Uterus (tissue), 4 donors: ENCODE measurements at places on chromosomes 16 and 17. TPM values are rescaled to one million over a fixed set of nuclear protein-coding genes. Genes with fewer than 3 reads are reported as not detected.

Gene TP53TG3
- not detected for total RNA-seq

Gene CACNA1G
- 28.9 TPM for total RNA-seq

Gene ZNF469
- total RNA-seq = 0.51 TPM

Gene CLEC10A
- total RNA-seq = not detected

Gene SLFN14
- total RNA-seq = not detected

Gene OTOA
- 0.21 TPM for total RNA-seq

Gene ITGB3
- total RNA-seq = 28.7 TPM

Gene KRTAP4-6
- not detected for total RNA-seq

Gene OR4D1
- total RNA-seq = not detected

Gene PCGF2
- total RNA-seq = 5.5 TPM

Gene MYL11
- total RNA-seq = 1.2 TPM

DNA sequence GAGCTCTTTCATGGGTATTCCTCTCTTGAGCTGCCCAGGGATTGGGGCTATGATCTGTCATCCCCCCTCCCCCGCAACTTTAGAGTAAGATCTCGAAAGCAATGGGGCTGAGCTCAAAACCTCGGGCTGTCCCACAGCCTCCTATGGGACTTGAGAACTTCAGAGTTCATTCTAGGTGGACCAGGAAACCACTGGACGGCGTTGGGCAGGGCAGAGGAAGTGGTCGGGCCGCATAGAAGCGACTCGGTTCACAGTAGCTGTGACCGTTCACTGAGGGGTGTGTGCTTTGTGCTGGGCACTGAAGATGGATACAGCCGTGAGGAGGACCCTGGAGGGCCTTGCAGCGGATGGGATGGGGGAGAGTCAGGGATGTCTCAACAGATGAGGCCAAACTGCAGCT is 292.0 kb downstream of the CPPED1 start:
- no peaks in the 10 kb centered on the region for H3K4me1 ChIP-seq
- no peaks in the 10 kb centered on the region for H3K36me3 ChIP-seq
- no peak for DNase-seq
- H3K27ac ChIP-seq = no peak overlapping the region

DNA sequence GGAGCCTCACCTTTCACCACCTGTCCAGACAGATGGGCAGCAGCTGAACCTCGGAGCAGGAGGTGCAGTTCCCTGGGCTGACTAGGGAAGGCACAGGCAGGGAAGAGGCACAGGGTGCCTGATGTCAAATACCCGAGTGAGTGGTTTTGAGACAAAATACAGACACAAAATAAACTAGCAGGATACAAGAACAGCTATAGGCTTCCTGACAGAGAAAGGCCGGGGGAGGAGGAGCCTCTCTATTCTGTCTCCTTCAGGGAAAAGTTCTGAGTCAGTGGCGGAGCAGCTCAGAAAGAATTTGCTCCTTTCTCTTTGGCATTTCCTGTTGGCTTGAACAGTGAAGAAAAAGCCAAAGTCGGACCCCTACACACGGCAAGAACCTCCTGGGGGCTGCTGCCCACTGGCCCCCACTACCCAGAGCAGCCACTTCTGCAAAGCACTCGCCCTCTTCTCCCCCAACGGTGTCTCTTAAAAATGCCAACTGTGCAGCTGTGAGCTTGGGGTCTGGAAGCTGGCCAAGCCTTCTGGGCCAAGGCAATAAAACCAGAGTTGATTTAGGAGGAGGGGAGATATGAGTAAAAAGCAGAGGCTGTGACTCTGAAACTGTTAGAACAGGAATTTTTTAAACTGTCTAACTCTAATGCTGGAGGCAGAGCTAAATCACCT is 14.4 kb upstream of the FAAP100 start:
- H3K27ac ChIP-seq = peak overlapping the region; percentile 80
- peak overlapping the region; percentile 6 for H3K4me3 ChIP-seq
- no peaks in the 10 kb centered on the region for H3K36me3 ChIP-seq
- H3K27me3 ChIP-seq = no peaks in the 10 kb centered on the region
- H3K4me1 ChIP-seq = peaks cover 17% of the 10 kb centered on the region

- no peak for DNase-seq
- no peaks in the 10 kb centered on the region for H3K4me1 ChIP-seq
- H3K27ac ChIP-seq = peak overlapping the region; percentile 74
- H3K27me3 ChIP-seq = no peaks in the 10 kb centered on the region
- H3K36me3 ChIP-seq = no peaks in the 10 kb centered on the region
Measured at GRCh38 chr17:60077672-60078519, 825 bp downstream of the HEATR6 start.

- no peaks in the 10 kb centered on the region for H3K36me3 ChIP-seq
- no peak overlapping the region for H3K4me3 ChIP-seq
- H3K27me3 ChIP-seq = no peaks in the 10 kb centered on the region
- H3K27ac ChIP-seq = no peak overlapping the region
Measured at GRCh38 chr17:74711058-74711824, 1.5 kb downstream of the CD300LF start.

DNA sequence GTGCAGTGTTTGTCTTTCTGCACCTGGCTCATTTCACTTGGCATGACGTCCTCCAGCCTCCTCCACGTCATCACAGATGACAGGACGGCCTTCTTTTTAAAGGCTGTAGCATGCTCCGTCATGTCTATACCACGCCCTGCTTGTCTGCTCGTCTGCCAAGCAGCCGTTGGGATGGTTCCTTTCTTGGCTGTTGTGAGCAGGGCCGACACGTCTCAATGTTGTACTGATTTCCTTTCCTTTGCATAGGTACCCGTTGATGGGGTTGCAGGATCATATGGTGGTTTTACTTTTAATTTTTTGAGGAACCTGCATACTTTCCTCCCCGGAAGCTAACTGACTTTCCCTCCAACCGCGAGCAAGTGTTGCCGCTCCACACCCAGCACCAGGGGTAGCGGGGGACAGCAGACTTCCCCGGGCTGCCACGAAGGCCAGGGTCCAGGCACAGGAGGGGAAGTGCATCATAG is 212.2 kb upstream of the ZNF469 start:
- no peaks in the 10 kb centered on the region for H3K4me1 ChIP-seq
- H3K4me3 ChIP-seq = no peak overlapping the region
- no peak for DNase-seq
- H3K27me3 ChIP-seq = no peaks in the 10 kb centered on the region
- no peaks in the 10 kb centered on the region for H3K36me3 ChIP-seq

DNA sequence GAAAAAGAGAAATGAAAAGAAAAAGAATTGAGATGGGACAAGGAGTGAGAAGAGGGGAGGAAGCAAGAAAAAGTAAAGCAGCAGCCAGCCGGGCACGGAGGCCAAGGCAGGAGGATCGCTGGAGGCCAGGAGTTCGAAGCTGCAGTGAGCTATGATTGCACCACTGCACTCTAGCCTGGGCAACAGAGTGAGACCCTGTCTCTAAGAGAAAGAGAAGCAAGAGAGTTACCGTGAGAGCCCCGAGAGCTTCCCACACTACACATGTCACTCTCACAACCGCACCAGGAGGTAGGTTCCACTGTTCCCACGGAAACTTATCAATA is 18.8 kb upstream of the LITAF start:
- H3K36me3 ChIP-seq = no peaks in the 10 kb centered on the region
- H3K27me3 ChIP-seq = no peaks in the 10 kb centered on the region
- H3K4me3 ChIP-seq = no peak overlapping the region

DNA sequence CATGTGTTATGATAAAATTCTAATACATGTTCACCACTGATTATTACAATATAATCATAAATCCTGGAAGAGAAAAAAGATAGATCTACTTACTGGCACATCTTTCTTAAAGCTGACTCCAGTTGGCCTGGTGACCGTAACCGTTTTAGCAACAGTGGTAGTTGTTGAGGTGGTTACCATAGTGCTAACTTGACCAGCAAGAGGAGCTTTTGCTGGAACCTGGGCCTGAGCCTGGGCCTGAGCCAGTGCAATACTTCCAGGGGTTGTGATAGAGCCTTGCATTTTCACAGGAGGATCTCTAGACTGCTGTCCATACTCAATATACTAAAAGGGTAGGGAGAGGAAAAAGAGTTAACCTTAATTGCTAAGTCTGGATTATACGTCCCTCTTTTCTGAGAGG is 36.2 kb downstream of the SETD6 start:
- no peak for DNase-seq
- H3K36me3 ChIP-seq = no peaks in the 10 kb centered on the region
- no peaks in the 10 kb centered on the region for H3K4me1 ChIP-seq
- H3K4me3 ChIP-seq = no peak overlapping the region

DNA sequence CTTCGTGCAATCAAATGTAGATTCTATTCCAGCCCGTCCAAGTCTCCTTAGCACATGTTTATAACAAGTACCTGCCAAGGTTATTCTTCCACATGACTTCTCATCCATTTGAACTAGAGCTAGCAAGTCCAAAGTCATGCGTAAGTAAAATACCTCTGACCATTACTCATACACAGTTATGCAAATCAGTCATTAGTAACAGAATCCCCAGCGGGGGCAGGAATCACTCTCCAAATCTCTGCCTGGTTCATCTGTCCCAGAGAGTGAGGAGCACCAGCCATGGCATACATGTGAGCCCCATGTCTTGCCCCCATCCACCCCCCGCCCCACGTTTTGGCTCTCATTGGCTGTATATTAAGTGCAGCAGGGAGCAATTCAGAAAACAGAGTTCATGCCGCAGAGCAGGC is 27.7 kb downstream of the SRL start:
- H3K36me3 ChIP-seq = no peaks in the 10 kb centered on the region
- peak overlapping the region; percentile 65 for H3K27ac ChIP-seq

GRCh38 chr17:33940769-33941370 is 314.2 kb upstream of the CCL2 start:
- H3K4me3 ChIP-seq = no peak overlapping the region
- no peak for DNase-seq
- H3K27ac ChIP-seq = no peak overlapping the region

GRCh38 chr16:85541181-85541580 is 71.9 kb upstream of the GSE1 start:
- no peak overlapping the region for H3K27ac ChIP-seq
- no peak for DNase-seq
- H3K4me3 ChIP-seq = no peak overlapping the region
- H3K27me3 ChIP-seq = no peaks in the 10 kb centered on the region

GRCh38 chr17:49439673-49440571 is 25.2 kb upstream of the PHB1 start:
- no peaks in the 10 kb centered on the region for H3K27me3 ChIP-seq
- H3K36me3 ChIP-seq = no peaks in the 10 kb centered on the region
- H3K4me3 ChIP-seq = no peak overlapping the region
- H3K27ac ChIP-seq = no peak overlapping the region
- H3K4me1 ChIP-seq = no peaks in the 10 kb centered on the region

- no peak for DNase-seq
- H3K4me3 ChIP-seq = no peak overlapping the region
- H3K36me3 ChIP-seq = no peaks in the 10 kb centered on the region
Measured at GRCh38 chr16:53768167-53768566, 64.2 kb downstream of the FTO start.

DNA sequence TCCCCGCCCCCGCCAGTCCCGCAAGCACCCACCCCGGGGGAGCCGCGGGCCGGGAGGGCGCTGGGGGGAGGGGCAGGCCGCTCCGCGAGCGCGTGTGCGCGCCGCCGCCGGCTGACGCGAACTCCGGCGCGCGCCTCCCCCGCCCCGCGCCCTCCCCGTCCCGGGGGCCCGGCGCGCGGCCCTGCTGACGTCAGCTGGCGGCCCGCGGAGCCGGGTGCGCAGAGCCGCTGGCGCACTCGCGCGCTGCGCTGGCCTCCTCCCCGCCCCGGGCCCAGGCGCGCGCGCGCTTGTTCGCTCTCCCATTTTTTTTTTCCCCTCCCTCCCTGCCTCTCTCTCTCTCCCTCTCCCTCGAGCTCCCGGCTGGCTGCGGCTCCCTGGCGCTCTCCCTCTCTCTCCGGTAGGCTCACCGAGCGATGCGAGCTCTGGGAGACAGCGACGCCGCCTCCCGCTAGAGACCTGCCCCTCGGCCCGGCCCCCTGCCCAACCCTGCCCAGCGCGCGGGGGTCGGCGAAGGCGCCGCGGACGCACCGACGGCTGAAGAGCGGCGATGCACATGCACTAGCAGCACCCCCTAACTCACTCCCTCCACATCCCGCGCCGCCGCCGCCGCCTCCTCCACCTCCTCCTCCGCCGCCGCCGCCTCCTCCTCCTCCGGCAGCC is at the start of gene GNAO1:
Gene GNAO1, plus strand, starts transcription at position 334 of the 660 bp plus-strand sequence. CDS start 747 bp downstream, outside the sequence.
- no peaks in the 10 kb centered on the region for H3K4me1 ChIP-seq
- peak; percentile 64 for DNase-seq
- no peaks in the 10 kb centered on the region for H3K36me3 ChIP-seq
- H3K4me3 ChIP-seq = peak within 1 kb of the TSS; percentile 85
- no peaks in the 10 kb centered on the region for H3K27me3 ChIP-seq

- H3K36me3 ChIP-seq = no peaks in the 10 kb centered on the region
- no peaks in the 10 kb centered on the region for H3K27me3 ChIP-seq
Measured at GRCh38 chr17:65756760-65757159, 195.3 kb upstream of the AXIN2 start.

- H3K27ac ChIP-seq = peak overlapping the region; percentile 35
- no peak overlapping the region for H3K4me3 ChIP-seq
- H3K4me1 ChIP-seq = no peaks in the 10 kb centered on the region
- H3K27me3 ChIP-seq = no peaks in the 10 kb centered on the region
- no peak for DNase-seq
- no peaks in the 10 kb centered on the region for H3K36me3 ChIP-seq
Measured at GRCh38 chr16:19809121-19809635, 75.5 kb downstream of the GPRC5B start.

DNA sequence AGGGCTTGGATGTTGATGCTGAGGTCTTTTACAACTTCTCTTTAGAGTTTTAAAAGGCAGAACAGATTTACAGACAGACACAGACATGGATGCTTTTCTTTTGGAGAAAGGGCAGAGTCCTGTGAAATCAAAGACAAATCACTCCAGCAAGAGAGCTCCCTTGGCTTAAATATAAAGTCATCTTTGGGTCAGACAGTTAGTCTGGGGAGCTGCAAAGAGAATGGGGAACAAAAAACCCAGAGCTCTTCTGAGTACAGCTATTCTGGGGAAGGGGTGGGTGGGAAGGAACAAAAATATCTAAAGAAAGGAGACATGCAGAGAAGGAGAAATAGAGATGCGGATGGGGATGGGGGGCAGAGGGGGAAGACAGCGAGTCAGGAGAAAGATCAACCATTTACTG is 266.6 kb downstream of the XYLT1 start:
- no peak for DNase-seq
- H3K4me3 ChIP-seq = no peak overlapping the region
- no peaks in the 10 kb centered on the region for H3K4me1 ChIP-seq
- no peaks in the 10 kb centered on the region for H3K27me3 ChIP-seq

- no peak for DNase-seq
- no peaks in the 10 kb centered on the region for H3K36me3 ChIP-seq
- no peak overlapping the region for H3K4me3 ChIP-seq
- no peaks in the 10 kb centered on the region for H3K27me3 ChIP-seq
- H3K27ac ChIP-seq = no peak overlapping the region
Measured at GRCh38 chr17:33992113-33992512, 263.0 kb upstream of the CCL2 start.

DNA sequence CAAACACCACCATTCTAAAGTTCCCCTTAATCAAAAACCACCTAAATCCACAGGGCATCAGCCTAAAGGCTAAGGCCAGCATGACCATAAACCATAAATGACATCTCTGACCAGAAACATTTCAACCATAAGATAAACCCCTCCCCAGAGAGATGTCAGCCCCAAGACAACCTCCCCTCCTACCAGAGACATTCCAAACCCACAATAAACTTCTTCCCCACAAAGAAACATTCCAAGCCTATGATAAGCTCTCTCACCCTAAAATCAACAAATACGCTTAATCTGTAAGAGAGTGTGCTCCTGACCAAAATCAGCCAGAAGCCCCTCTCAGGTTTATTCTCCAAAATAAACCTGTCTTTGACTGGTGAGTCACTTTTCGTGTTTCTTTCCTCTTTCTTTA is 54.8 kb downstream of the SLFN5 start:
- no peaks in the 10 kb centered on the region for H3K4me1 ChIP-seq
- no peak overlapping the region for H3K4me3 ChIP-seq
- DNase-seq = no peak
- H3K27me3 ChIP-seq = no peaks in the 10 kb centered on the region

GRCh38 chr16:74296104-74296431 is 546 bp upstream of the PSMD7 start:
- H3K4me1 ChIP-seq = peaks cover 5% of the 10 kb centered on the region
- H3K4me3 ChIP-seq = peak overlapping the region; percentile 96
- peak overlapping the region; percentile 91 for H3K27ac ChIP-seq
- H3K36me3 ChIP-seq = no peaks in the 10 kb centered on the region
- DNase-seq = no peak
